Fibroblast of skin of abdomen (primary cell): ENCODE measurements at places on chromosomes 5 and 9.

GRCh38 chr9:101030086-101030391 is 1.5 kb downstream of the PLPPR1 start:
- DNase-seq: no peak

DNA sequence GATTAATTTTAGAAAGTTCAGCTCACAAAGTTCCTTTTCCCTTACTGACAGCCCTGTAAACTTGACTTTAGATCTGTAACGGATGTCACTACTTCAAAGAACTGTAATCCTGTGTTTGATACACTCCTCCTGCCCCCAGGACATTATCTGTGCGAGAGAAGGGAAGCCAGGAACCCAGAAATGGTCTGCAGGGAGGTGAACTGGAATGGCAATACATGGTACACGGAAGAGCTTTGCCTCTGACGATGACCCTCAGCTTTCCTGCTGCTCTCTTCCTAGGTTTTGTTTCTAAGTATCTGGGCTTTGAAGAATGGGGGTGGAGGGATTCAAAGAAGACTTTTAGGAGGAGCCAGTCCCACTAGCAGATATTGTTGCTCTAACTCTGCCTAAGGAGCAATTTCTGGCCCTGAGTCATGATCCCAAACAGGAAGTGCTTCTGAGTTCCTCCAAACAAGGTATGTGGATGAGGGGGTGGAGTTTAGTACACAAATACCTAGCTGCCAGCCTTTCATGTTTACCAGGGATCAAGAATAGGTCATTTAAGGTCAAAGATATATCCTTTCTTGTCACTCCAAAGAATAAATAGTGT is 43.4 kb upstream of the TMC1 start:
- peak; percentile 77 for DNase-seq

GRCh38 chr5:17238521-17239041 is 21.1 kb downstream of the BASP1 start:
- DNase-seq: peak; percentile 91

- DNase-seq: no peak
These were observed 48.3 kb downstream of the PALM2AKAP2 start for GRCh38 chr9:109828254-109828653.

DNA sequence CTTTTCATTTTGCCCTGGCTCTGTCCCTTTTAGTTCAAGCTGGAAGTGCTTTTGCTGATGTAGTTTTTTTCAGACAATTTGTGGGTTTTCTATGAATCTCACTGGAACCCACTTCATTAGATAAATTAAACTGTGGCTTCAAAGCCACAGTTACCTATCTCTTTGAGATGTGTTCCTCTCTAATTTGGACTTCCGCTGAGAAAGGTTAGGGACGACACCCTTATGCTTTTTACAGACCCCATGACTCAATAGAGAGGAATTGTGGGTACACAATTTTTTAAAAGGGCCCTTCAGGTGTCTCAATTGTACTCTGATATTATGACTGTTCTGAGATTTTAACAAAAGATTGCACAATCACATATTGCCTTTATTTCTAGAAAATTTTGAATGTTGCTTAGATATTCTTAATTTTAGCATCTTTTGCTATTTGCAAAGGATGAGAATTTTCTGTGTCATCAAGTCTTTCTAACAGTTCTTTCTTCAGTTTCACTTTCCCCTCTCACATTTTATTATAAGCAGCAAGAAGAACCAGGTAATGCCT is 110.6 kb downstream of the GADD45G start:
- no peak for DNase-seq

- DNase-seq: no peak
These were observed 230.9 kb downstream of the CDH9 start for GRCh38 chr5:26807231-26808199.

GRCh38 chr5:113572716-113573115 is 59.2 kb downstream of the YTHDC2 start:
- no peak for DNase-seq

- DNase-seq: no peak
These were observed 59.6 kb upstream of the GAS1 start for GRCh38 chr9:87006956-87007355.

- no peak for DNase-seq
These were observed 18.5 kb upstream of the KIF12 start for GRCh38 chr9:114117614-114117995.

GRCh38 chr9:133508046-133508445 is 16.7 kb downstream of the MYMK start:
- DNase-seq: no peak

DNA sequence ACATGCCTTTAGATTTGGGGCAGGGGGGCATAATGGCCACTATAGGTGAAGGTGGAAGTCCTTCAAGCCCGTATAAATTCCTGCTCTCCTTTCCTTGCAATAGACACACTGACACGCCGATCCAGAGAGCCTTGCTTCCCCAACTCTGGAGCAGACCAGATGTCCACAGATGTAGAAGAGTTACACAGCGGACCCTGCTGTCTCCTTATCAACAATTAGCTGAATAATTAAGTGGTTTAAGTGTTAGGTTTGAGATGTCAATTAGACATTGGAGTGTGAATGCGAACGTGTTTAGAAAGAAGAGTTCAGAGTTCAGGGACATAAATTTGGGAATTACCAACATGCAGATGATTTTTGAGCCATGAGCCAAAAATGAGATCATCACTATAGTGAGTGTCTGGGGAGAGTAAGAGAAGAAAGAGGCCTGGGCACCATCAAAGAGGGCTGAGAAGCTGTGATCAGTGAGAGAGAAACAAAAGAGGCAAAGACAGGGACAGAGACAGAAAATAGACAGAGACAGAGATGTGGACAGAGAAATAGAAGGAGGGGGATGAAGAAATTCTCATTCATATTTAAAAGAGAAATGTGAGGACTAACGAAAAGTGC is 734.4 kb upstream of the ADAMTS16 start:
- no peak for DNase-seq

- DNase-seq: no peak
These were observed 20.0 kb downstream of the GBGT1 start for GRCh38 chr9:133143639-133144141.

- DNase-seq: no peak
These were observed 8.0 kb upstream of the TMEM171 start for GRCh38 chr5:73112359-73112758.

- no peak for DNase-seq
These were observed 39.9 kb downstream of the CEP72 start for GRCh38 chr5:652023-652515.

GRCh38 chr5:33470544-33470943 is 29.8 kb downstream of the TARS1 start:
- peak; percentile 62 for DNase-seq

DNA sequence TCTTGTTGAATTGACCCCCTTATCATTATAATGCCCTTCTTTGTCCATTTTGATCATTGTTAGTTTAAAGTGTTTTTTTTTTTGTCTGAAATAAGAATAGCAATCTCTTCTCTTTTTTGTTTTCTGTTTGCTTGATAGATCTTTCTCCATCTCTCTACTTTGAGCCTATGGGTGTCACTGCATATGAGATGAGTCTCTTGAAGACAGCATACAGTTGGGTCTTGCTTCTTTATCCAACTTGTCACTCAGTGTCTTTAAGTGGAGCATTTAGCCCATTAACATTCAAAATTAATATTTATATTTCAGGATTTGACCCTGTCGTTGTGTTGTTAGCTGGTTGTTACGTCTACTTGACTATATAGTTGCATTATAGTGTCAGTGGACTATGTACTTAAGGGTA is 135.4 kb downstream of the HMHB1 start:
- DNase-seq: no peak

- no peak for DNase-seq
These were observed 35.6 kb upstream of the SSBP2 start for GRCh38 chr5:81786496-81786895.

- DNase-seq: no peak
These were observed 48.9 kb downstream of the APBA1 start for GRCh38 chr9:69623276-69623675.

DNA sequence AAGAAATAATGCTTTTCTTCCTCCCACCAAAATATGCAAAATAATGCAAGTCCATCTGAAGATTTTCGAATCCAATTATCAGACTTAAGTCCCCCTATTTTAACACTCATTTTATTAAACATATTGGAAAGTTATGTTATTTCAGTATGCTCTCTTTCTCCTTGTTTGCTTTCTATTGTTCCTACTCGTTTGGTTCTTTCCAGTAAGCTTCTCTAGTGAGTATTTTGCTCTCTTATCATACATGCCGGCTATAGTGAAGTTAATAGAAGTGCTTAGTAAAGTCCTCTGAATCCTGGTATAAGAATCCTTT is 517 bp downstream of the ALDH1A1 start:
- DNase-seq: no peak

- no peak for DNase-seq
These were observed 9.5 kb downstream of the MTAP start for GRCh38 chr9:21811914-21812313.

DNA sequence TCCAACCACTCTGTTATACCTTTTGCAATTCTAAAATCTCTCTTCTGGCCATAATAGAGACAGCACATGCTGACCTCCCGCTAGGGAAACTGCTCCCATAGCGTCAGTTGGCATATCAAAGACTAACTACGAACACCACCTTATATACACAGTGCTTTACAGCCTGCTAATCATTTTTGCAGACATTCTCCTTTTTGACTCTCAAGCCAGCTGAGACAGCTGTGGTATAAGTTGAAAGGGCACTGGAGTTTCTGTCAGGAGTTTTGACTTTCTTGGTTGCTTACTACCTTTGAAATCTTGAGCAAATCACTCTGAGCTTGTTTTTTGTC is 160.2 kb upstream of the TBCA start:
- DNase-seq: no peak

- no peak for DNase-seq
These were observed 126.9 kb upstream of the FOXD4L5 start for GRCh38 chr9:65411901-65412300.

GRCh38 chr5:55502759-55503158 is 32.0 kb downstream of the PLPP1 start:
- no peak for DNase-seq

GRCh38 chr5:80962630-80963520 is 2.7 kb downstream of the RASGRF2 start:
- no peak for DNase-seq

DNA sequence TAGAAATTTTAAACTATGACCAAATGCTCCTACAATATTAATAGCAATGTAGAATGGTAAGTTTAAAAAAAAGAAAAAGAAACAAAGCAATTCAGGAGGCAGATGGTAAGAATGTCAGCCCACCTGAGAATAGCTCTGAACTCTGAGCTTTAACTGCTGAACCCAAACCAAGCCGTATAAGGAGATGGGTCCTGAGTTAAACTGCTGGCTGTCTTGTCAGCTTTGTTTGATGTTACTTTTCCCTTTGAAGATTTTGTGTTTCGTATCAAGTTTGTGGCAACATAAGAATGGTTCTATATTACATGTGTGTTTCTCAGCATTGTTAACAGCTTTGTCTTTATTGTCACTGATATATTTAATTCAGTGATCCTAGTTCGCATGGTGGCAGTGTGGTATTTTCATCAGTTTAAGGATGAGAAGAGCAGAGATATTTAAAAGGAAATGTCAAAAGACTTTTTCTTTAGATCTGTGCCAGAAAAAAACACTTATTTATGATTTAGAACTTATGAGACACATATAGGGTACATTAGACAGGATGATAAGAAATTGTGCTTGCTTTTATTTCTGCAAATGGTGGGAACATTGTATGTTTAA is 390.1 kb downstream of the CCDC171 start:
- DNase-seq: peak; percentile 28

- DNase-seq: no peak
These were observed 208.0 kb downstream of the CHSY3 start for GRCh38 chr5:130112246-130112645.

DNA sequence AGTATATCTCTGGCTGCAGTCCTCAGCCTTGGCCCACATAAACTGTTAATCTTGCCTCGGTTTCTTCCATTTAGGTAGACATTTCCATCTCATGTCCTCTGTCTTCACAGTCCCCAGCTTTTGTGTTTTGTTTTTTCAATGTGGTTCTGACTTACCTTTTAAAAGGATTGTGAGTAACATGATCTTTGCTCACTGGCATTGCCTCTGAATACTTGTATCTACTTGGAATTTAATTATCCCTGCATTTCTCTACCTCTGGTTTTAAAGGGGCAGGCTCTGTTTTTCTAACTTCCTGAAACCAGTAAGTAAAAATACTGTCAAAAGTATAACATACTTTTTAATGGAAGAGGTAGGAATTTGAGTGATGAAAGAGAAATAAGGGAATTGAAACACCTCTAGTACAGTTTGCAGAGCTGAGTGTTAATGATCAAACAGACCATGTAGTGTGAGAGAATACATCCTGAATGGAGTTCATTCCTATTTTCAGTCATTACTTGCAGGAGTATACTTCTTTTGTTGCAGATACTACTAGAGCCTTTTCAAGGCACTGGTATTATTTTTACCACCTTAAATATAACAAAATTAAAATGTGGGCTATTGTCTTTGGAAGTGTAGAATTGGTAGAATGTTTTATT is 62.6 kb downstream of the MTREX start:
- DNase-seq: no peak
